Esophagus mucosa (tissue), 1 donor: ENCODE measurements at places on chromosomes 3 and 15. TPM values are rescaled to one million over a fixed set of nuclear protein-coding genes. Genes with fewer than 3 reads are reported as not detected.

The ACAN gene
- 0.04 TPM for total RNA-seq

The SNURF gene
- total RNA-seq: 3.9 TPM

The HAPLN3 gene
- 5.6 TPM for total RNA-seq

The SGO1 gene
- 5.4 TPM for total RNA-seq

The OXSM gene
- 7.1 TPM for total RNA-seq

The CD86 gene
- total RNA-seq: 1.2 TPM

The TMEM42 gene
- 10.1 TPM for total RNA-seq

The PCSK6 gene
- 6.7 TPM for total RNA-seq

The IL16 gene
- 2.7 TPM for total RNA-seq

The KLHDC8B gene
- 39.6 TPM for total RNA-seq

The GOLGA8Q gene
- total RNA-seq: not detected
